CD4-positive, alpha-beta T cell treated with Interleukin-6 at 100 ng/mL for 8 hours (primary cell): ENCODE measurements at places on chromosomes 7 and 10.

DNA sequence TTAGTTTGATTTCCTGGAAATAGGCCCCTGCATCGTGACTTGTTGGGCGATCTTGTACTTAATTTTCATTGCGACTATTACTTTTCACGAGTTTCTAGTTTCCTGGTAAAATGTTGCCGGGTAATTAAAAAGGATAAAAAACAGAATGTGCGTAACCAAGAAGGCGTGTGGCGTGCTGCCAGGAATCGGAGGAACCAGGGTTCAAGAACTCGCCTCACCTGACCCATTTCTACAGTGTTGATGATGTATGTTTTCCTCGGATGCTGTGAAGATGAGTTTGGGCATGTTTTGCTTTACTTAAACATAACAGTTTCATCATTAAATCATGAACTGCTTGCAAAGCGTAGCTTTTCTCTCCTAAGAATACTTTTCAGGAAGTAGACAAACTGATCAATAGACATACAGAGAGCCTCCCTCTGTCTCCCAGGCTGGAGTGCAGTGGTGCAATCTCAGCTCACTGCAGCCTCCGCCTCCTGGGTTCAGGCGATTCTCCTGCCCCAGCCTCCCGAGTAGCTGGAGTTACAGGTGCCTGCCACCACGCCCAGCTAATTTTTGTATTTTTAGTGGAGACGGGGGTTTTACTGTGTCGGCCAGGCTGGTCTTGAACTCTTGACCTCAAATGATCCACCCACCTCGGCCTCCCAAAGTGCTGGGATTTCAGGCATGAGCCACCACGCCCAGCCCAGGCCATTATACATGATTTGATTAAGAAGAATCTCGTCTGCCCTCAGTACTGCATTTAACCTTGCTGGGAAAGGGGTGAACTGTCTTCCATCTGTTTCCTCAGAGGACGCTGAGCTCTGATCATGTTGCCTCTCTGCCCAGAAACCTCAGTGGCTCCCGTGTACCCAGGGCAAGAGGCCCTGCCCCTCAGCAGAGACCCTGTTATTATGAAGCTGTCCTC, 9.1 kb downstream of the FOXK1 start:
- no peak for DNase-seq

DNA sequence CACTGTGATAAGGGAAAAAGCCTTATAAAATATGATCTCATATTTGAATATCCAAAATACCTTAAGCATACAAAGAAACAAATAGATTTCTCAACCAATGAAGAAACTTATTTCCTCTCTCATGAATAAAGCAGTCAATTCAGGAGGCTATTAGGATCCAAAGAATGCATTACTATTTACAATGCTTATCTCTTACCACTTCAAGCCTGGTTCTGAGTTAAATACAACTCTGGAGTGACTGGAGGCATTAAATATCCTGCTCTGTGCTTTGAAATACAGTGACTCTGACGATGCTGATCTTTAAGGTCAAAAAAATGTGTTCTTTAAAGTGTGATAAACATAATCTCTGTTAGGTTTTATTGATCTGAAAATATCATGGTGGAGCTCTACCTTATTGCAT, 493.2 kb downstream of the ZWINT start:
- DNase-seq: no peak

GRCh38 chr10:78849115-78849514, 219.7 kb upstream of the ZMIZ1 start:
- no peak for DNase-seq

DNA sequence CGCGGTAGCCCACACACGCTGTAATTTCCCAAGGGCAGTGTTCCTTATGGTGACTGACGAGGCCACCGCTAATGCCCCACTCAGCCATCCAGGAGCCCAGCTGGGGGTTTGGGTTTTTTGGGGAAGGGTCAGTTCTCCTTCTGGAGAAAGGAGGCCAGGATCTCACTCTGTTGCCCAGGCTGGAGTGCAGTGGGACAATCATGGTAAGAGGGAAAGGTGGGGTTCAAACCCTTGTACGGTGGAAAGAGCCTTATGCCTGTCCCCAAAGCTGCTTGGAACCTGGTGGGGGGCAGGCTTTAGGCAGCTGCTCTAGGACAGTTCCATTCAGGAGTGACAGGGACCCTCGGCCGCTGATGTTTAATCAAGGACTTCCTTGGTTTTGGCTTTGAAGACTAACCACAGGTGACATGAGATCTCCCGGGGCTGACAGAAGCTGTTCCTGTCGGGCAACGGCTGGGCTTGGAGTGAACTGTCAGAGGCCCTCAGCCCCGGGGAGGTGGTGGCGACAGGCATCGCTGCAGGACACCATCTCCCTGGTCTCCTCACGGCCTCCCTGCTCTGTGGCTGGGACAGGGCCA, 84.5 kb downstream of the CARD11 start:
- no peak for DNase-seq

DNA sequence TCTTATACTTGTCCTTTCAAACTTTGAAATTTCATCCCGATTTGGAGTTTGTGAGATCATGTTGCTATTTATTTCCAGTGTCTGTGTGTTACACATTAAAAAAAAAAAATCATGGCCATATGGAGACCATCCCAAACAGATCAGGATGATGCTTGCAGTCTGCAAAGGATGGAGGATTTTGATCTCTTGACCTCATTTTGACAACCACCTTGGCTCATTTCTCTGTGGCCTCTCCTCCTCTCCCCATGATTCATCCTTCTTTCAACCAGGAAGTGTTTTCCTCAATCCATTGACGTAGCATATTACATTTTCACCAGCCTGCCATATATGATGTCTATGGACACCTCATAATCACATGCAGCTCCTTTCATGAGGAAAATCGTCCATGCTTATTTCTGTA, 68.9 kb upstream of the INSYN2A start:
- DNase-seq: no peak

DNA sequence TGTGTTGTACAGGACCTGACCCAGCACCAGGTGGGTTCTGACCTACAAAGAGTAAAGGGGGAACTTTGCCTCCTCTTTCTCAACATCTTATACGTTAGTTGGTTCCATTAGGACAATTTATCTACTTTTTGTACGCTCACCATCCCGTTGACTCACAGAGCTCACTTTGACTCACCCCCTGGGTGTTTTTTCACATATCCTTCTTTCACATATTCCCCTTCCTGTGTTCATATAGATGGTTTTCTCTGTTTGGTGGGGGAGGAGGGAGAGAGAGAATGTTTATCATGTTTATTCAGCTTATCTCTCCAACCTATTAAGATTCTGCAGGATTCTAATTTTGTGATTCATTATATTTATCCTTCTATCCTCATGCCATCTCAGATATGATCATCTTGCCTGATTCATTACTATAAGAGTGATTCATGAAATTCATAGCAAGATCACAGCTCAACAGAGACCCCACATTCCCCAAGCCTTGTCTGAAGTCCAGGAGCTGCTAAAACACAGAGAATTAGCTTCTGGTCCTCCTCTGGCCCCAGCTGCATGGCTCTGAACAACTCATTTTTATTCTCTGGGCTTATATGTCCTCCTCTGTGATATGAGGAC, 37.2 kb downstream of the PRSS2 start:
- peak; percentile 82 for DNase-seq

GRCh38 chr7:42714356-42714755, 197.5 kb downstream of the C7orf25 start:
- DNase-seq: no peak

- DNase-seq: no peak
Measured at GRCh38 chr10:128029731-128030369, 96.4 kb downstream of the MKI67 start.

GRCh38 chr10:94315024-94315451, 47.7 kb downstream of the NOC3L start:
- DNase-seq: no peak

DNA sequence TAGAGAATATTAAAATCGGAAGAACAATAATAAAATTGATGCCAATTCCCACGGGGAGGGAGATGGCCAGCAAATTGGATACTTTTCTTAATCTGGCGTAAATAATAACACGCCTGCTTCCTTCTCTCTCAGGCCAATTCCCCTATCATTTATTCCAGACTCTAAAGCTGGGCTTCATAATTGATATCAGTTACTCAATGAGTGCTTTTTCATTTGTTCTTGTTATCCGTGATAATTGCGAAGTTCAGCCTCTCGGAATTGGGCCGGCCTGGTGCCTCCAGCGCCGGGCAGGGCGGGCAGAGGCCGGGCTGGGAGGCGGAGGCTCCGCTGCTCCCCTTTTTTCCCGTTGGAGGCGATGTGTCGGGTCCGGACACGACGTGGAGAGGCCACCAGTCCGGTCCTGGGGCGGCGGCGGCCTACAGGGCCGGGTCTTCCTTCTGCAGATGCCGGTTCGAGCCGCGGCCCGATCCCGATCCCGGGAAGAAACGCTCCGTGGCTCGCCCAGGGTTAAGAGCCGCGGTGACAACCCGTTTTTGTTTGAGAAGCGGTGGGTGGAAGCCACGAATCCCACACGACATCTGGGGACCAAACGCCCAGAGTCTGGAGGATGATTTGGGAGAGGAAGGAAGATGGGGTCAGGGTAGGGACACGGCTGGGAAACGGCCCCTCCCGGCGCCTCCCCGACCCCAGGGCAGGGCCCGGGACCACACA, 13.6 kb downstream of the UNCX start:
- DNase-seq: no peak

- DNase-seq: no peak
Measured at GRCh38 chr10:86668297-86669165, at the start of gene LDB3. Gene LDB3 (plus strand): TSS chr10:86668511. CDS start chr10:86668692, 181 bp downstream.

- no peak for DNase-seq
Measured at GRCh38 chr7:138257459-138258196, 181.4 kb downstream of the AKR1D1 start.

DNA sequence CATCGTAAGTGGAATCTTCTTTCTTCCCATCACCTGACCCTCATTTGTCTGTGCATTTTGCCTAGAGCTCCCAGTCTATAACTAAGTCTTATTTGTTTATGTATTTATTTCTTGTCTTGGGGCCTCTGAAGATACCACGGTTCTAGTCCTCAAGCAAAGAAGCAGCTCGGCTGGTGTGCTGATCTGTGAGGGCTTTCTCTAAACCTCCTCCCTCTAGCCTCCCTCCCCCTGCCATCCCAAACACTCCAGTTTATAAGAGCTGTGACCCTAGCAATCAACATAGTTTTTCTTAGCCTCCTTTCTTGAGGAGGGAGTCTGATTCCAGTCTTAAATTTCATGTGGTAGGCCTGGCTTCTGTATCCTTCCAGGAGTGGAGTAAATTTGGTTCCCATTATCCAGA, 15.7 kb upstream of the NDUFA5 start:
- no peak for DNase-seq

DNA sequence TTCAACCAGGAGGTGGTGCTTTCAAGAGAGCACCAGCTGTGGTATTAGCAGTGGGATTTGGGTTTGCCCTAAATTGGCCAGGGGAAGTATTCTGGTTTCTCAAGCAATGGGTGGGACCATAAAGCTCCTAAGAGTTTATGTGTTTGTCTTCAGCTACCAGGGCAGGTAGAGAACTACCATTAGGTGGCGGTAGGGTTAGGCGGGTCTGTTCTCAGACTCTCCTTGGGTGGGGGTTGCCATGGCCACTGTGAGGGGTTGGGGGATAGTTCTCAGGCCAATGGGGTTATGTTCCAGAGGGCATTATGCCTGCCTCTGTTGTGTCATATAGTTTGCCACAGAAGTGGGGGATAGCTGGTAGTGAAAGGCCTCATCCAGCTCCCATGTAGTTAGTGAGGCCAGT, 47.7 kb upstream of the BICC1 start:
- DNase-seq: no peak
